ENCODE measurements at places on chromosomes 13 and 19. TPM values are rescaled to one million over a fixed set of nuclear protein-coding genes. Genes with fewer than 3 reads are reported as not detected.

Gene ACP5
- 10.3 TPM for total RNA-seq

Gene APOC1
- 11.1 TPM for total RNA-seq

Gene DMAC2
- total RNA-seq = 32.9 TPM

Gene KCTD4
- not detected for total RNA-seq

Gene ZNF230
- 2.0 TPM for total RNA-seq

Gene RAB3A
- 2.9 TPM for total RNA-seq

Gene IFNL1
- total RNA-seq = not detected

Data from A375 (cell line).